ENCODE measurements at places on chromosomes 5 and 9.

- DNase-seq = no peak
These were observed 72.4 kb downstream of the PARP8 start for GRCh38 chr5:50738864-50739263.

- no peak for DNase-seq
These were observed 499.1 kb upstream of the GRIN3A start for GRCh38 chr9:102237520-102237919.

DNA sequence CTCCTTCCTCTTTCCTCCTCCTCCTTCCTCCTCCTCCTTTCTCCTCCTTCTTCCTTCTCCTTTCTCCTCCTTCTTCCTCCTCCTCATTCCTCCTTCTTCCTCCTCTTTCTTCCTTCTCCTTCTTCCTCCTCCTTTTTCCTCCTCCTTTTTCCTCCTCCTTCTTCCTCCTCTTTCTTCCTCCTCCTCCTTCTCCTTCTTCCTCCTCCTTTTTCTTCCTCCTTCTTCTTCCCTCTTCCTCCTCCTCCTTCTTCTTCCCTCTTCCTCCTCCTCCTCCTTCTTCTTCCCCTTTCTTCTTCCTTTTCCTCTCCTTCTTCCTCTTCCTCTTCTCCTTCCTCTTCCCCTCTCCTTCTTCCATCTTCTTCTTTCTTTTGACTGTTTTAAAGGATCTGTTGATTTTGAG is 538.8 kb downstream of the TMEM38B start:
- DNase-seq = no peak

GRCh38 chr5:83400701-83401100 is 70.8 kb upstream of the VCAN start:
- no peak for DNase-seq

DNA sequence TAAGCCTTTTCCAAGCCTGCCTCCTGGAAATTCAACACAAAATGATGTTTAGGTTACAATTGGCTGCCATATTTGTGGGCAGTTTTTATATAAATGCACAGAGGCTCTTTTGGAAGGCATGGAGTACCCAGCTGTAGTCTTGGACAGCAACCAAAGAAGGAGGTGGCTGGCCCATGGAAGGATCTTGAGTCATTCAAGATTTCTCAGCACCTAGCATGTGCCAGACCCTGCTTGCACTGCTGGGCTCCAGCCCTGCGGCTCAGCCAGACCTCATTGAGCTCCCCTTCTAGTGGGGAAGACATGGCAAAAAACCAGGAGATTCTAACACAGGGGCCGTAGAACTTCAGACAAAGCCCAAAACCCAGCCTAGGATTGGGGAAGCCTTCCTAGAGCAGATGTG is 22.1 kb downstream of the JADE2 start:
- no peak for DNase-seq

- no peak for DNase-seq
These were observed 37.7 kb downstream of the ASS1 start for GRCh38 chr9:130482463-130482862.

All from stimulated activated CD8-positive, alpha-beta memory T cell treated with anti-CD3 and anti-CD28 coated beads, Interleukin-2, amount 100 ng/mL, for 1 hour (primary cell).